Stimulated activated CD4-positive, alpha-beta T cell treated with anti-CD3 and anti-CD28 coated beads, Interleukin-12 subunit alpha, Interleukin-12 subunit beta, amount 100 ng/mL, for 24 hours (primary cell): ENCODE measurements at places on chromosomes 2 and 18.

DNA sequence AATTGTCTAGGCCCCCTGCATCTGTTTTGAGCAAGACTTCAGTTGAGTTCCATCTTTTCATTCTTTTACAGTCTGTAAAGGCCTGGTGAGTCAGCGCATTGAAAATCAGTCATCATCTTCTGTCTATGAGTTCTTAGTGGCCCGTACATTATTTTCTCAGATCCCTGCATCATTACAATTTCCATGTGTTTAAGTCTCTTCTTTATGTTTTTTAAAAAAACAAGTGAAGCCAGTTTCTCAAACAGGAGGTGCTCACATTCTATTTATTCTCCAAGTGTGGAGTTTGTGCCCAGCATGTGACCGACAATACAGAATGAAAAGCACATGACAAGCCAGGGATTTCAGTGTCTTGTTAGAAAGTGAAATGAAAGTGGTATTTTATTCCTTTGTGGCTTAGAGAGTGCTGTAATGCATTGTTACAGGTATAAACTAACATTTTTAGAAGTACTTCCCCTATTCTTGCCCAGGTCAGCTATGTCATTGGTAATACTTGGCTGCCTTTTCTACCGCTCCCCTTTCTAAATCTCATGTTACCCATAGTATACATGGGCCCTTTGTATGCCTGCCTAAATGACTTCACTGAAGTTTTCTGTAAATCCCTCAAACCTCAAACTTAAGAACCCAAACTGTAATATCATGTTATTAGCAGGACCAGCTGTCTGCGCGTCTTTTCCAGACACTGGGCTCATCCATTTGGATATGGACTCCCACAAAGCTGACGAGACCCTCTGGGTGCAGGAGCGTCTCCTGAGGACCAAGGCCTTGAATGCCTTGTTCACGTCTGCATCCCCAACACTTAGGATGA, 67.6 kb downstream of the FEZ2 start:
- no peak for DNase-seq

DNA sequence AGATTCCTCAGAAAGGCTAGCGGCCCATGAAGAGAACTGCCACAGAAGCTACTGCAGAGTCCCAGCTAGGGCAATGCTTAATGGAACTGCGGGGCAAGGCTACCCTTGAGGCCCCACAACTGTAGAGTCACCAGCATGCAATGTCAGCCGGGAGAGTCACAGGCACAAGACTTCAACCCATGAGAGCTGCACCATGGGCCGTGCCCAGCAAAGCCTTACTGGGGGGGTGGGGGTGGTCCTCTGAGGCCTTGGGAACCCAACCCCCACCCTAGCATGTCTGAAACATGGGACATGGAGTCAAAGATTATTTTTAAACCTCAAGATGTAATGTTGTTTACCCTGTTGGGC, 20.2 kb downstream of the DPP4 start:
- DNase-seq: no peak

- DNase-seq: no peak
Observed at GRCh38 chr2:171742760-171743159, 55.5 kb downstream of the DYNC1I2 start.

GRCh38 chr2:105776560-105776928, 31.8 kb downstream of the NCK2 start:
- no peak for DNase-seq

DNA sequence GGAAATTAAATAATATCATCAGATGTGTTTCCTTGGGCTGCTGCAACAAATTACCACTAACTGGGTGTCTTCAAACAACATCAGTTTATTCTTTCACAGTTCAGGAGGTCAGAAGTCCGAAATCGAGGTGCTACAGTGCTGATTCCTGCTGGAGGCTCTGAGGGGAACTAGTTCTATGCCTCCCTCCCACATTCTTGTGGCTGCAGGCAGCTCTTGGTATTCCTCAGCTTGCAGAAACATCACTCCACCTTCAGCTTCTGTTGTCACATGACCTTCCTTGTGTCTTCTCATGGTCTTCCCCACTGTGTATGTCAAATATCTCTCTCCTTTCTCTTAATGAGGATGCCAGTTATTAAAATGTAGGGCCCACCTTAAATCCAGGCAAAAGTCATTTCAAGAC, 29.3 kb upstream of the DCC start:
- no peak for DNase-seq

DNA sequence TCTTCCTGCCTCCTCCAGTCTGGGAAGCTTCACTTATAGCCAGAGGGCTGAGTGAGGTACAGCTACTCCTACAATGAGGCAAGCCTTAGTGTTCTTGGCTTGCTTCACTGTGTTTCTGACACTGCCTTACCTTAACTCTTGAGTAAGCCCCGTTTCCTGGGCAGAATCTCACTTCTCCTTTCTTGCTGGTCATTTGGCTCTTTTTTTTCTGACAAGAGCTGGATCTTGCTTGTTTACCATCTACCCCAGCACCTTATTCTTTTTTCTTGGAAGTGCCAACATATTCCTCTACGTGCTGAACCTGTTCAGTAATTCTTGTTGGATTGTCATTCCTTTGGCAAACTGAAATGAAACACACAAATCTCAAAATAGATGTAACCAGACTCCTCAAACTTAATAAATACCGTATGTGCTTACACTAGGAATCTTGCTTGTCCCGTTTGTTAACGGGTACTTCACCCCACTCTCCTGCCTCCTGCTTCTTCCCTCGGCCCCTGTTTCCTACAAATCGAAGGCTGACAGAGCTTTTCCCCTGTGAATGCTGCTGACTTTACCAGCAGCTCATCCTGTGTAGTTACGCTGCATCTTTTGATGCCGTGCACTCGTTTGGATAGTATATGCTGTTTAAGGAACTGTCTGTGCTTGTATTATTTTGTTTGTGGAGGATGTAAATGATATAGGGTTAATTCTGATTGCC, 132.2 kb downstream of the FMNL2 start:
- DNase-seq: no peak

GRCh38 chr2:59018737-59019136, 777.6 kb upstream of the FANCL start:
- no peak for DNase-seq
